Hematopoietic multipotent progenitor cell treated with erythropoietin and hydrocortisone succinate and interleukin-3 and kit ligand, for 4 days (in vitro differentiated cells): ENCODE measurements at places on chromosomes 6 and 20.

DNA sequence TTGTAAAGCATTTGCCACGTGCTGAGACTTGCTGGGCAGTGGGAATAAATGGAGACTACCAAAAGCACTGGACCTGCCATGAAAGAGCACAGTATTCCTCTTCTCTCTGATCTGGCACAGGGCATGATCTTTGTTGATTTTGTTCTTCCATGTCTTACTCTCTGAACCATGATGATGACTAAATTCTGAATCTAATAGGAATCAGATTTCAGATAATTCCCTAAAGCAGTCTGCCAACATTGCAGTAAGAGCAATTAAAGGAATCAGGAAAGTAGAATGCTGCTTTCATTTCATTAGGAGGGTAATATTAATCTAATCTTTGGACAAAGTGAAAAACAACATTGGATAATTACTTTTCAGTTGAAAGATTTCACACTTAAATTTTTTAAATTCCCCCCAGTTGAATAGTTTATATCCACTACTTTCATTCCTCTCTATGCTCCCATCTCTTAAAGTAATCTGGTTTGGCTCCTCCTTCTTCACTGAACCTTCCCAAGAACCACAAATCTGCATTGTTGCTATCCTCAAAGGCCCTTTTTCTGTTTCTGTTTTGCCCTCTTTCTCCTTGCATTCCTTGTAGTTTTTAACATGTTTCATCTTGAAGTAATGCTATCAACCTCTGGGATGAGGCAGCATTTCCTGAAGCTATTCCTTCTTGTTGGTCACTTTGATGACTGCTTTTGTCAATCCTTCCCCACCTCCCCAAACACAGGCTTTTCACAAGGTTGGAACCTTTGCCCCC is 243.2 kb upstream of the TENT5A start:
- DNase-seq: no peak

DNA sequence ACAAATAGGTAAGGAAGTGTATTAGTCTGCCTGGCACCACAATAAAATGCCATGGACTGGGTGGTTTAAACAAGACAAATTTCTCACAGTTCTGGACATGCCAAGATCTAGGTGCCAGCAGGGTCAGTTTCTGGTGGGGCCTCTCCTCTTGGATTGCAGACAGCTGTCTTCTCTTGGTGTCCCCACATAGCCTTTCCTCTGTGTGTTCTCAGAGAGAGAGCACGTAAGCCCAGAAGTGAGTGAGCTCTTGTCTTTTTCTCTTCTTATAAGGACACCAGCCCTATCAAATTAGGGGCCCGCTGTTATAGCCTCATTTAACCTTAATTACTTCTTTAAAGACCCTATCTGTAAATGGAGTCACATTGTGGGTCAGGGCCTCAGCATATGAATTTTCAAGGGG is 28.3 kb downstream of the SMPDL3A start:
- DNase-seq: no peak

DNA sequence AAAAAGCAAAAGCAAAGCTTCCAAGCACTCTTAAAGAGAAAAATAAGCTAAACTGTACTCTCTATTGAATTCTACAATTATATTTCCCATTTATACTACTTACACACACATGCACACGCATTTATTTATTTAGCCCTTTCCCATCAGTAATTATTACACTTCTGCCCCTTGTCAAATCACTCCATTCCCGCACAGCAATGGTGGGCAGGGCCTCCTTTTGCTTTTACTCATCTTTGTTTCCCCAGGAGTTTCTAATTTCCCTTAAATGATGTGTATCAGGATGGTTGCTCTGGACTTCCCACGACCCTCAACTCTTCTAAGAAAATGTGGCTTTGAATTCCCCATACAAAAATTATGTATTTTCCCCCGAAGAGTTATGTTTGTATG is 19.9 kb downstream of the PXT1 start:
- DNase-seq: no peak

GRCh38 chr20:23095499-23095898 is 9.4 kb upstream of the CD93 start:
- DNase-seq: peak; percentile 28

- no peak for DNase-seq
Measured at GRCh38 chr20:38449046-38449445, 13.9 kb upstream of the SNHG17 start.

- DNase-seq: peak; percentile 58
Measured at GRCh38 chr20:16517946-16518783, 55.1 kb downstream of the KIF16B start.

GRCh38 chr6:32943864-32944649 is 3.2 kb upstream of the HLA-DMB start:
- DNase-seq: peak; percentile 83

GRCh38 chr6:4607793-4608192 is 168.4 kb upstream of the CDYL start:
- no peak for DNase-seq

- no peak for DNase-seq
Measured at GRCh38 chr20:48928832-48929725, 7.6 kb downstream of the ARFGEF2 start.

- no peak for DNase-seq
Measured at GRCh38 chr20:42549496-42549895, 640.2 kb downstream of the PTPRT start.

DNA sequence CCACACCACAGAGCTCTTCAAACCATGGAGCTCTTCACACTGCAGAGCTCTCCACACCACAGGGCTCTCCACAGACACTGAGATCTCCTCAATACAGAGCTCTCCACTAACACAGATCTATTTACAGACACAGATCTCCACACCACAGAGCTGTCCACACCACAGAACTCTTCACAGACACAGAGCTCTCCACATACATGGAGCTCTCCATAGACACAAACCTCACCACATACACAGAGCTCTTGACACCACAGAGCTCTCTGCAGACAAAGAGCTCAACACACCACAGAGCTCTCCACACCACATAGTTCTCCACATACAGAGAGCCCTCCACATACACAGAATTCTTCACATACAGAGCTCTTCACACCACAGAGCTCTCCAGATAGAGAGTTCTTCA is 53.0 kb downstream of the ERMARD start:
- DNase-seq: peak; percentile 15

- no peak for DNase-seq
Measured at GRCh38 chr6:9002833-9003232, 567.5 kb upstream of the SLC35B3 start.

- no peak for DNase-seq
Measured at GRCh38 chr6:43077333-43077809, 1.3 kb downstream of the PTK7 start.

DNA sequence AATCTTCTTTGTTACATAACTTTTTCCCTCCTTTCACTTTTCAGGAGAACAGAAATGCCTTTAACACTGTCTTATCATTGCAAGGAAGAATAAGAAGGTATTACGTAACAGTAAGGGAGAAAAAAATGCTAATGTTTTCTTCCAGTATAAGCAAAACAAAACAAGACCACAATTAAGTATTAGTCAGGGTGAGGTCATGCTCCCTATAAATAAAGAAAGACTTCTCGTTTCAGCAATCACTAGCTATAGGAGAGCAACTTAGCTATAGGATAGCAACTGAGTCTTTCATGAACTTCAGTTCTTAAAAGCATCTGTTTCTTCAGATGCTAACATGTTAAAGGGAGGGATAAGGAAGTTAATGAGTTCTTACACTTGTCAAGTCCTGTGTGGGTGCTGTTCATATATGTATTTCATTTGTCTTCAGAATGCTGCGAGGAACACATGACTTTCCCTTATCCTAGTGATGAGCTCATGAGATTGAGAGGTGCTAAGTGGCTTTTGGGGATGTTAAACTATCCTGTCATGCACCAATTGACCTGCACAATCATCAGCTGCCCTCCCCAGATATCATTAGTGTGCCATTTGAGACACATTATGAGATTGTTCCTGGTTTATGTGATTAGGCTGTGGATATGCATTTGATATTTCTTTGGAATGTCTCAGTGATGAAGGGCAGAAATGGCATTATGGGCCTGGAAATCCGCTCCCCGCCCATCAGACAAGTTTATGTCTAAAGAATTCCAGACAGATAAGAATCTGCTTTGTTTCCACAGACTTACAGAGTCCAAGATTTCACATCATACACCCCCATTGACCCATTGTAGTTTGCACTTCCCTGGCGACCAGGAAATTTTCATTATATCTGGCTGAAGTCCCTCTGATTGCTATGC is 37.5 kb downstream of the LAMA4 start:
- no peak for DNase-seq

GRCh38 chr20:32652739-32653526 is 20.8 kb downstream of the C20orf203 start:
- peak; percentile 95 for DNase-seq

GRCh38 chr6:11226005-11226404 is 6.5 kb downstream of the NEDD9 start:
- DNase-seq: no peak

- peak; percentile 63 for DNase-seq
Measured at GRCh38 chr6:168355716-168356522, 36.3 kb upstream of the DACT2 start.

DNA sequence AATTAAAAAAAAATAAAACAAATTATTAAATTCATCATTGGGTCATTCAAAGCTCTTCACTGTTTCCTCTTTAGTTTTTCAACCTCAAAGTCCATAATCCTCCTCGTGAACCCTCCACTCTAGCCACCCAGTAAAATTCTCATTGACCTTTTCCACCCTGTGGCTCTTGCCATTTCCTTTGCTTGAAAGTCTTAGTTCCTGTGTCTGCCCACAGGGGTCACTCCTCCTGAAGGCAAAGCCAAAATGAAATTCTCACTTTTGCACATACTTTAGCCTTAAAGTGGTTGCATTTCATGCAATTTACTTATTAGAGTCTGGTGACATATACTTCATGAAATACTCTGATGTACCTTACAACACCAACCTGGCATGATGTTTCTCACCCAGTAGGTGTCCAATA is 263.7 kb downstream of the BMP2 start:
- DNase-seq: peak; percentile 4

GRCh38 chr6:160337301-160337700 is 10.9 kb upstream of the SLC22A3 start:
- no peak for DNase-seq

GRCh38 chr20:62727584-62728027 is 19.0 kb downstream of the NTSR1 start:
- DNase-seq: no peak

DNA sequence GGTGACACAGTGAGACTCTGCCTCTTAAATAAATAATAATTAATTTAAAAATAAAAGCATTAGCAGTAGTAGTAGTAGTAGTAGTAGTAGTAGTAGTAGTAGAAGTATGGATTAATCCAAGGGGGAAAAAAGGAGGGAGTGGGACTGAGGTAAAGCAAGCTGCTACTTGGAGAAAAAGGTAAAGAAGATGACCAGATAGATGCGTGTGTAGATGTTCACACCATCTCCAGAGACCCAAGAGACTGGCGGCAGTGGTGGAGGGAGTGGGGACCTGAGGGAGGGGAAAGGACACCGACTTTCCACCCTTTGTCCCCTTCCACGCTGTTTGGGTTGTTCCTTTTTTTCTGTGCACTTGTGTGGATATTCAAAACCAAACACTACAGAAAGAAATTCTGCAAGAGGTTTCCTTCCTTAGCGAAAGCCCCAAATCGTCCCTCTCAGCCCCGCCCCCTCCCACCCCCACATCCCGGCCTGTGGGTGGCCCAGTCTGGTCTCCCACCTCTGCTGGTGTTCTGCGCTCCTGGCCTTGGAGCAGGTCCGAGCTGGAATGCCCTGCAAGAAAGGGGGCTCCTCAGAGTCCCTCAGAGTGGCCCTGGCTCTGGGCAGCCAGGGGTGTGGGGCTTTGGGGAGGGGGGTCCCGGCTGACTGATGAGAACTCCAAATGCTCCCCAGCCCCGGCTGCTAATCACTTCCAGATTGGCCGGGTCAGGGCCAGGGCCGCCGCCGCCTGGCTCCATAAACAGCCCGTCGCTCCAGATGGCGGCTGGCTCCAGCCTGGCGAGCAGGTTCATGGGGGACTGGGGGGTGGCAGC is 60.2 kb downstream of the UBE2V1 start:
- DNase-seq: no peak

DNA sequence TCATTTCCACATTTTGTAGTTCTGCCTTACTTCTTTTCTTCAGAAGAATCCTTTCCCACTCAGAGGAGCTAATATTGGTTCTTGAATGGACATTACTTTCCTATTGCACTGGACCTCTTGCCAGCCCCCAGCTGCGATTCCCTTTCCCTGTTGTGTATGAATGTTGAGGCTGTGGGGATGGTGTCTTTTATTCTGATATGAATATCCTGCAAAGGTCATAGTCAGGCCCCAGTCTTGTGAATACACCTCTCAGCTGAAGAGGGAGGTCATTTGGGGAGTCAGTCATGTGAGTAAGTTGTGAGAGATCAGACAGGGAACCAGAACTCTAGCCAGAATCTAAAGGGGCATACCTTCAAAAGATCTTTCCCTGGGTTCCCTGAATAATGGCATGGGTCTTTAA is 32.6 kb upstream of the OSTM1 start:
- DNase-seq: no peak

GRCh38 chr6:157169656-157170055 is 153.7 kb downstream of the TMEM242 start:
- DNase-seq: no peak

DNA sequence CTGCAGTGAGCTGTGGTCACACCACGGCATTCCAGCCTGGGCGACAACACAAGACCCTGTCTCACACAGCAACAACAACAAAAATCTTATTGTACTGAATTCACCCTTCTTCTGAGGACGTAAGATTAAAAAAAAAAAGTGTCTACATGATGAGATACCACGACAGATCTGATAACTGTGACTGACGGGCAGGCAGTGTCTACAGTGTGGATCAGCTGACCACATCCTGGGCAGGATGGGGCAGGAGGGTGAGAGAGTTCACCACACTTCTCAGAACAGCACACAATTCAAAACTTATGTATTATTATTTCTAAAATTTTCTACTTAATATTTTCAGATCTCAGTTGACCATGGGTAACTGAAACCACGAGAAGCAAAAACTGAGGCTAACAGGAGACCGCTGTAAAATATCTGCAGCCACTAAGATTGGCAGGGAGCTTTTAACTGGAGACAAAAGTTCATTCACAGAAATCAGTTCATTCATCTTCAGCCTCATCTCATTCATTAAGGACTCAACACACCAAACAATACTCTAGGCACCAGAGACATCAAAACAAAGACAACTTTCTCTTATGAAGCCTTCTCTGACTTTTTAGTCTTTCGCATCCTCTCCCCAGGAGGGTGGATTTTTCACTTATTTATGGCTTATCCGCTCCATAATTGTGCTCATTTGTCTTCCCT is 15.7 kb upstream of the NHSL1 start:
- DNase-seq: peak; percentile 75

DNA sequence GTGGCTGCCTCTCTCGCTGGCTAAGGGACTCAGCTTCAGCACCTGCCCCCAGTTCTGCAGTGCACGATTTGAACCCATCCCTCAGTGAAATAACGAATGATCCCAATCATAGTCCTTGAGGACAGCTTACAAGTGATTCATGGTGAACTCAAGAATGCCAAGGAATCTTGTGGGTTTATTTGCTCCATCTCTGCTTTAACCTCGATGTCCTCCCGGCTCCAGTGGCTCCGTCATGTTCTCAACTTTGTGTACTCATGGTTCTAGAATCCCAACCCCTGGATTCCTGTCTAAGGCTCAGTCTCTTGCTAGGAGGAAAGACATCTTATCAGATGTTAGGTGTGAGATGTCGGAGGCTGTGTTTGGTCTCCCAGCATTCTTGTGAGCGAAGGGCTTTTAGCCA is 29.0 kb upstream of the GTSF1L start:
- no peak for DNase-seq
